ENCODE measurements at places on chromosomes 13 and 19. TPM values are rescaled to one million over a fixed set of nuclear protein-coding genes. Genes with fewer than 3 reads are reported as not detected.

Gene YJEFN3
- not detected for total RNA-seq

- DNase-seq = no peak
These were observed 671.5 kb upstream of the PCDH20 start for GRCh38 chr13:62087124-62087523.

Gene KLK12
- not detected for total RNA-seq

Gene GMIP
- 22.5 TPM for total RNA-seq

Gene FARSA
- total RNA-seq = 74.0 TPM

Gene POGLUT2
- 22.1 TPM for total RNA-seq

Gene TTC9B
- not detected for total RNA-seq

Gene ATP4A
- not detected for total RNA-seq

Gene TEX101
- not detected for total RNA-seq

DNA sequence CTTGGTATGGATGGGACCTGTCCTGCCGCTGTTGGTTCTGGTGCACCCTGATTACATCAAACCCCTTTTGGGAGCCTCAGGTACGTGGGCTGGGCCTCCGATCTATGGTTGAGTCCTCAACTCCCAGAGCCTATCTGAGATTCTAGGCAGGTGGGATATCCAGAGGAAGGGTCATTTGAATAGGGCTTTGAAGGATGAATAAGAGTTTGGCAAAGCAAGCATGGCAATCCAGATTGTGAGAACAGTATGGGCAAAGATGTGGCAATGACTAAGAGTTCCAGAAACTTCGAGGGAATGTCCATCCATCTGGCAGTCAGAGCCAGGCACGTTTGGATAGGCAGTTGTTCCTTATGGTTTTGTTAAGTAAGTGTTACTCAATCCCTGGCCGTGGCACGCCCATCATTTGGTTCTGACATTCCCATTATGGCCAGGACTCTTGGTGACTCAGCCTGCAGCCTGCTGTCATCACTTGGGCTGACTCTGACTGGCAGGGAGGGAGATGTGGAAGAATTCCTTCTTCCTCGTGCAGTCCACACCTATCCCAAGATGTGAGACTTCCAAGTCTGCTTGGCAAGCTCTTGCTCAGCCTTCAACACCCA lies 21.5 kb downstream of the CYP4F22 start:
- DNase-seq = no peak

- no peak for DNase-seq
These were observed 577.3 kb downstream of the LMO7 start for GRCh38 chr13:76213423-76213904.

DNA sequence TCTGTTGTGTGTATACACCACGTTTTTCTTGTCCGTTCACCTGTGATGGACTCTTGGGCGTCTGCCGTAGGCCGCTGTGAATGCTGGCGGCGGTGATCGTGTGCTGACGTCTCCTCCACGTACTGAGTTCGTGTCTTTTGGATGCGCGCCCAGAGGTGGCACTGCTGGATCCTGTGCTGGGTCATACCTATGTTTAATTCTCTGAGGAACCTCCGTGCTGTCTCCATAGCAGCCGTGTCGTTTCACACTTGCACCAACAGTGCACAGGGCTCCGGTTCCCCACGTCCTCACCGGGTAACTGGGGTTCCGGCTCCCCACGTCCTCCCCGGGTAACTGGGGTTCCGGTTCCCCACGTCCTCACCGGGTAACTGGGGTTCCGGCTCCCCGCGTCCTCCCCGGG lies 56.2 kb downstream of the ATP11A start:
- DNase-seq = no peak

Gene GRIK5
- not detected for total RNA-seq

- no peak for DNase-seq
These were observed 9.1 kb downstream of the PCDH17 start for GRCh38 chr13:57640607-57641006.

- no peak for DNase-seq
These were observed 2.1 kb downstream of the SNAPC2 start for GRCh38 chr19:7921967-7922835.

- DNase-seq = no peak
These were observed 11.3 kb downstream of the ZFR2 start for GRCh38 chr19:3857449-3858003.

Gene ADGRE3
- total RNA-seq = not detected

- DNase-seq = peak; percentile 69
These were observed 32.3 kb downstream of the WASF3 start for GRCh38 chr13:26589754-26590153.

- no peak for DNase-seq
These were observed 358.5 kb downstream of the TBC1D4 start for GRCh38 chr13:75123428-75123827.

Gene WDR88
- not detected for total RNA-seq

GRCh38 chr13:77674852-77675251 lies 22.6 kb upstream of the SLAIN1 start:
- no peak for DNase-seq

GRCh38 chr19:38277549-38277948 lies 13.2 kb downstream of the SPINT2 start:
- DNase-seq = no peak

GRCh38 chr13:108769213-108770070 lies 140.0 kb downstream of the MYO16 start:
- DNase-seq = no peak

Gene ZSCAN1
- total RNA-seq = not detected

DNA sequence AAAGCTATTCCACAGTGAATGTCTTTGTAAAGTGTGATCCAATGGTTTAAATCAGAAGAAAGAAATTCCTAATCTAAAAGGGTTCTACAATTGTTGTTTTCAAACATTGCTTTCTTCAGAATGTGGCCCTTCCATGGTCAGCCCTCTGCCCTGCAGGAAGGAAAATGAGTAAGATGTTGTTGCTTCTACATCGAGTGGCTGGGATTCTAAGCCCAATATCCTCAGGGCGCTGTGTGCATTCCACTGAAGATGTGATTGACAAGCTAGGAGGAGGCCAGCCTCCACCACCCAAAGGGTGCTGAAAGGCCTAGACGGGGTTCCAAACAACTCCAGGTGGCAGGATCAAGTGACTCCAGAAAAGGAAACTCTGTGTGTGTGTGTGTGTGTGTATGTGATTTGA lies 316.9 kb upstream of the TSHZ3 start:
- no peak for DNase-seq

GRCh38 chr13:59666504-59666903 lies 497.2 kb downstream of the DIAPH3 start:
- peak; percentile 66 for DNase-seq

Gene CERS1
- total RNA-seq = 12.3 TPM

- no peak for DNase-seq
These were observed 78.1 kb upstream of the PCDH9 start for GRCh38 chr13:67308004-67308772.

GRCh38 chr13:106595625-106596024 lies 27.7 kb upstream of the ARGLU1 start:
- no peak for DNase-seq

DNA sequence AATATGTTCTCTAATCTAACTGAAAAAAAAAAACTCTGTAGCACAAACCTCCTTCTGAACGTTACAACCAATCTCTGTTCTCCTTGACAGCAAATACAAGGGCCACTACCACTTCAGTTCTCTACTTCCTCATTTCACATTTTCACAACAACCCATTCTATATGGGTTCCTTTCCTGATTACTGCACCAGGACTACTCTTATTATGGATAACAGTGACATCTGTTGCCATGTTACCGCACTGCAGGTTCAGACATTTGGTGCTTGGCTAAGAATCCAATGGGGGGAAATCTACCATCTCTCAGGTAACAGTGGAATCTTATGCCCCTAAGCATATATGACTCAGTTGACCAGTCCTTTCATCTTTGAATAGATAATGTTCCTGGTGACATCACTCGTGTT lies 11.6 kb upstream of the FPR3 start:
- no peak for DNase-seq

- DNase-seq = no peak
These were observed 81.1 kb upstream of the SERP2 start for GRCh38 chr13:44292545-44292944.

GRCh38 chr19:16161840-16162239 lies 11.5 kb downstream of the CIB3 start:
- DNase-seq = no peak

GRCh38 chr19:34667349-34668076 lies 9.4 kb downstream of the SCGB2B2 start:
- DNase-seq = no peak

GRCh38 chr13:30928978-30929377 lies 3.5 kb upstream of the TEX26 start:
- DNase-seq = no peak

Gene ADAMTS10
- 32.6 TPM for total RNA-seq

- no peak for DNase-seq
These were observed 77.7 kb downstream of the MIPEP start for GRCh38 chr13:23811366-23812062.

GRCh38 chr13:97466722-97467121 lies 32.8 kb downstream of the RAP2A start:
- DNase-seq = no peak

DNA sequence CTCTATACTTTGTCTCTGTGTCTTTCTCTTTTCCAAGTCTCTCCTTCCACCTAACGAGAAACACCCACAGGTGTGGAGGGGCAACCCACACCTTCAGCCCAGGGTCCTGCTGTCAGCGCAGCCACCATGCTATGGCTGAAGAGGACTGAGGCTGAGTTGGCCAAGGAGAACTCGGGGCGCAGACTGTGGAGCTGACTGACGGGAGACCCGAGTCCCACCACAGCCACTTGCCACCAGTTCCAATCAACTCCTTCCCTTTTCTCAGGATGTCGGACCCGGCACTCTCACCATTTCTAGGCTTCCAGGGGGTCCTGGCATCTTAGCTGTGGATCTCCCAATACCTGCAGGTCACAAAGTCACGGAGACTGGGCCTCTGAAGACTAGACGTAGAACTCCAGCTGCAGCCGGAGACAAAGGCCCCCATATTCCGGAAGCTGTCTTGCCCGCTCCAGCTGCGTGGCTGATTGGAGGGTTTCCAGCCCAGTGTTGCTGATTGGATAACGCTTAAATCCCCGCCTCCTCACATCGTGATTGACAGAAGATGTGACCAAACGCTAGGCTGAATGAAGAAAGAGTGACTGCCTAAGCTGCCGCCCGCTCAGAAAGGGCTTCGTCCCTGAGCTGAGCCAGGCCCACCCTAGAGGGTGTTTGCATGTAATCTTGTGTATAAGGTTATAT lies 63.6 kb downstream of the ZNF429 start:
- DNase-seq = no peak

DNA sequence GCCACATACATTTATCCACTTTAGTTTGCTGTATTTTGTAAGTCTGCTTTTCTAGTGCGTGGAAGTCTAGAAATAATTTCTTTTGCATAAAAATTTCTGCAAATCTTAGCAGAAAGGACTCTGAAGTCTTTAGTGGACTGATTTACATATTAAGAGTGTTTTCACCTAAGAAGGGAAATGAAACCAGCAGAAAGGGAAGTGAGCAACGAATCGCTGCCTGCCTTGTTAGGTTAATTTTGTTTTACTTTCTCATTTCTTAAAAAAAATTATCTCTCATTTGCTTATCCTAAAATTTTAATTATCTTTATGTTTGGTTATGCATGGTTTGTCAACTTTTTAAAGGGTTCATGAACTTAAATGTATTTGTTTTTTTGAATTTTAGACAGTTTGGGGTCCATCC lies 767 bp upstream of the GPR18 start:
- no peak for DNase-seq

- no peak for DNase-seq
These were observed 5.1 kb downstream of the ZSWIM9 start for GRCh38 chr19:48175578-48175977.

DNA sequence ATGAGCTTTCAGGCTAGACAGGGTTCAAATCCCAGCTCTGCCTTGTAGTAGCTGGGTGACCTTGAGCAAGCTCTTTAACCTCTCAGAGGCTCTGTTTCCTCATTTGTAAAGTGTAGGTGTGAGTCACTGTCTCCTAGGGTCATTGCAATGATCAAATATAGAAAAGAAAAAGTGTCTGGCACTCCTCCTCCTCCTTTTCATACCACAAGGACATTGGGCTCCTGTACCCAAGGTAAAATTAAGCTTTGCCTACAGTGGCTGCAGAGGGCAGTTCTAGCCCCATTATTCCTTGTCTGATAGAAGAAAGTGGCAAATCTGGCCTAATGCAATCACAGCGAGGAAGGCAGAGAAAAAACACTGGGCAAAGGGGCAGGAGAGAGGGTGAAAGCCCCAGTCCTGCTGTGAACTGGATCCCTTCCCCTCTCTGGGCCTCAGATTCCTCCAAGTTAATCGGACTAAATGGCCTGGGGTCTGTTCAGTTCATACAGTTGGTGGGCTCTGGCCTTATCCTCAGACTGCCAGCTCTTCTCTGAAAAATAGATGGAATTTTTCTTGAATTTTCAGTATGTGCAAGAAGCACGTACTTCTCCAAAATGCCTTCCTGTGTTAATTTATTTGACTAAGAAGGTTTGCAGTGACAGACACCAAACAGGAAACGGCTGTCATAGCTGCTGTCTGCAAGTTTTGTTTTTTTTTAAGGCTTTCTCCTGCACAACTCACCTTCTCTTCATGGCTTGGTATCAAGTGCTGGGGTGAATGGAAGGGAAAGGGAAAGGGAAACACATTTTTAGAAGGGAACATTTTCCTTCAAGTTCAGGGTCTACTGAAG lies 35.3 kb downstream of the RGCC start:
- DNase-seq = no peak

Gene RFPL4AL1
- not detected for total RNA-seq

GRCh38 chr19:9729162-9729561 lies 39.4 kb downstream of the ZNF846 start:
- no peak for DNase-seq

DNA sequence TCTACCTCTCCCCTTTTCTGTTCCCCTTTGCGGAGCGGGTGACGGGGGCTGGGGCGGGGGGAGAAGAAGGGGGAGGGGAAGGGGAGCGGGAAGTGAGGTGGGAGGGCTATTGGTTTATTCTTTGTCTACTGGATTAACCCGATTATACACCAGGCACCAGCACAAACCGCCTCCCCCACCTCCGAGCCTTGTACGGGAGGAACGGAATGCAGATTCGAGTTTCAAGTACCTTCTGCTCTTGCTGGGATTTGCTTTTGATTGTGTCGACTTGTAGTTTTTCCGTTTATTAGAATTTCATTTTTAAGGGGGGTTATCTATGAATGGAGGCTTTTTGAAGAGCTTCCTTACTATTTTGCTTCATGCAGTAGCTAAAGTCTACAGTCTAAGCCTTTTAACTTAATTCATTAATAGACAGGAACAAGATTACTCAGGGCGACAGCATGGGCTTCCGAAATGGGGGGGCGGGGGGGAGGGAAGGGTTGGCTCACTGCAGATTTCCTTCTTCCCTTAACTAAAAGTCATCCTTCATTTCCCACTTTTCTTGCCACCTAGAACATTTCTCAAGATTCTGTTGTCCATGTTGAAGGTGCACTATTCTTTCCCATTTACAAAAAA lies 937 bp upstream of the SPRY2 start:
- no peak for DNase-seq

DNA sequence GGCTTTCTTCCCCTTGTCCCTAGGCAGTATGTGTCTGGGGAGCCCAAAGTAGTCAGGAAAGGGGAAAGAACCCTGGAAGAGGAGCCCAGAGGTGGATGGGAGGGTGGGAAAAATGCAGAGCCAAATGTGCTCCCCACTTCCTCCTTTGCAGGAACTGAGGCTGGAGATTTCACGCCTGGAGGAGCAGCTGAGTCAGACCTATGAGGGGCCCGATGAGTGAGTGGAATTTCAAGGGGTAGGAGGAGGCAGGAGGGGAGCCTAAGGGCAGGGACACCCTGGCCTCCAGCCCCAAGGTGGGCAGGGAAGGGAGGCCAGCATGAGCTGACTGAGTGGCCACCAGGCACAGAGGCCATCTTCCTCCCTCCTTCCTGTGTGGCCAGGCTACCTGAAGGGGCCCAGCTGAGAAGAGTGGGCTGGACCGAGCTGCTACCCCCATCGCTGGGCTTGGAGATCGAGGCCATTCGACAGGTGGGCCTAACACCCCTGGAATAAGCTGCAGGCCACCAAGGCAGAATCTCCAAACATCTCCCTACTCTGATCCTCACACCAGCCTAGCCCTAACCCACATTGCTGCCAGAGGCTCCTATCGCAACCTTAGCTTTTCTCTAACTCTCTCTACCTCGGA lies 14.3 kb downstream of the PTH2 start:
- DNase-seq = no peak

Measured in glomerular endothelial cell (primary cell).